NCI-H2081 treated with DMSO at 0.1 percent for 48 hours (cell line): ENCODE measurements at places on chromosomes 7 and 10.

GRCh38 chr10:71631007-71631861 lies 88.3 kb downstream of the C10orf105 start:
- DNase-seq = no peak

DNA sequence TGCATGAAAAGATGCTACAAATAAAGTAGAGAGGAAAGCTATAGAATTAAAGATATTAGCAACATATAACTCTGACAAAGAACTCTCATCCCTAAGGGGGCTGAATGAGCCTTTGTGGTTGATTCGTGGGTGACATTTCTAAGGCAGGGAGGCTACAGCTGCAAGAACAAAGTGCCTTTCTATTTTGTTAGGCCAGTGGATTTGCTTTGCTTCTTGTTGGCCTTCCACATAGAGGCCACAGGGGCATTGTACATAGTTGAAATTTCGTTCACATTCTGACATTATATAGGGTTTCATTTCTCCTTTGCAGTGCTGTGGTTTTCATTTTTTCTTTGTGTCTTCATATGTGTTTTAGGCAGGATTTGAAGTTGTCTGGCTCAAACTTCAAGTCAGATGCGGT lies 819.2 kb upstream of the C7orf33 start:
- DNase-seq = no peak

- no peak for DNase-seq
Measured at GRCh38 chr10:127159648-127160245, 36.6 kb downstream of the INSYN2A start.

- no peak for DNase-seq
Measured at GRCh38 chr7:48636391-48637015, 287.8 kb upstream of the CDC14C start.

- no peak for DNase-seq
Measured at GRCh38 chr10:98295401-98295811, 27.4 kb upstream of the LOXL4 start.

GRCh38 chr10:14153570-14154055 lies 177.1 kb downstream of the FRMD4A start:
- no peak for DNase-seq

DNA sequence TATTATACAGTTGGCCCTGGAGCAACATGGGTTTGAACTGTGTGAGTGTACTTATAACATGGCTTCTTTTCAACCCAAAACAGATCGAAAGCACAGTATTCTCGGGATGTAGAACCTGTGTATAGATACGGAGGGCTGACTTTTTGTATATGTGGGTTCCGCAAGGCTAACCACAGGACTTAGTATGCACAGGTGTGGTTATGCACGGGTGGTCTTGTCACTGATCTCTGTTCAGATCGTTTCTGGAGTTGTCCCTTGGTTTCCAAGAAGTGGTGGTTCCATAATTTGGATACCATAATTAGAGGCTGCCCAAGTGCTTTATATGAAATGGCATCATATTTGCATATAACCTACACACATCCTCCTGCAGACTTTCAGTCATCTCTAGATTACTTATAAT lies 10.9 kb upstream of the BHLHA15 start:
- DNase-seq = no peak
